ENCODE measurements at places on chromosomes 7 and 10. TPM values are rescaled to one million over a fixed set of nuclear protein-coding genes. Genes with fewer than 3 reads are reported as not detected.
A peak's percentile ranks its signal among the peaks of the same experiment; 100 is the strongest.

- no peak overlapping the region for H3K27ac ChIP-seq
- no peak for DNase-seq
- H3K36me3 ChIP-seq, result peaks cover 44% of the 10 kb centered on the region
- H3K4me1 ChIP-seq, result peaks cover 20% of the 10 kb centered on the region
- no peaks in the 10 kb centered on the region for H3K27me3 ChIP-seq
Measured at GRCh38 chr7:66145400-66146104, 30.9 kb downstream of the CRCP start.

- peaks cover 3% of the 10 kb centered on the region for H3K27me3 ChIP-seq
- no peak overlapping the region for H3K27ac ChIP-seq
- H3K4me1 ChIP-seq, result peaks cover 58% of the 10 kb centered on the region
- peaks cover 5% of the 10 kb centered on the region for H3K36me3 ChIP-seq
- no peak overlapping the region for H3K4me3 ChIP-seq
Measured at GRCh38 chr10:104306897-104307296, 31.4 kb downstream of the ITPRIP start.

DNA sequence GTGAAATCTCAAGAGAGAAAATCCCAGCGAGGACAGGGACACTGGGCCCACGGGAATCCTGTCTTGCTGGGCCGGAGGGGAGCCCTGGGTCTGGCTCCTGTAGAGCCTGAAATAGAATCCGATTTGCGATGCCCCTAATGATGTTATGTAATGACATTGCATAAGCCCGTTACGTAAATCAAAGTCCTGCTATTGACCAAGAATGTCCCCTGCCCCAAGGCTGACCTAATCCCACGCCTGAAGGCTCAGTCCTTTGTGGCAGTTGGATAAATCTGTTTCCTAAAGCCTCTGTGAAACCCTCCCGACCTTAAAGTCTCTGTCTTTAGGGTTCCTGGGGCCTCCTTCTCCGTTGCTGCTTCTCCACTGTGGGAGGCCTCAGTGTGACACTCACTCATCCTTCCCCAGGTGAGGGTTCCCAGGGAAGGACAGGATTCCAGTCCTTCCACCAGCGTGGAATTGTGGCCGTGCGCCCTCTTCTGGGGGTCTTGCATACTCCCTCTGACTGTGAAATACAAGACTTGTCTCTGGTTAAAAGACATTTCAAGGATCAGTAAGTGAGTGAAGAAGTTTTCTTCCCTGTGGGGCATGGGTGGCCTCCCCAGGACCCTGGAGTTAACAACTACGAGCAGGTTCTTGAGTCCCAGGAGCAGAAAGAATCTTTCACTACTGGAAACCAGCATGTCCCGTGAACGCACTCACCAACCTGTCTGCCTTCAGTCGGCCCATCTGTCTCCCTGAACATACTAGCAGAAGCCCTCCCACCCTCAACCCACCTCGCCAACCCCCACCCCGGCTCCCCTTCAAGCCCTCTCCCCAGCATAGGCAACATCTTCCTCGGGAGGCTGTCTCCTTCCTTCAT, 19.8 kb downstream of the ZNF467 start:
- DNase-seq, result no peak
- H3K4me3 ChIP-seq, result no peak overlapping the region

DNA sequence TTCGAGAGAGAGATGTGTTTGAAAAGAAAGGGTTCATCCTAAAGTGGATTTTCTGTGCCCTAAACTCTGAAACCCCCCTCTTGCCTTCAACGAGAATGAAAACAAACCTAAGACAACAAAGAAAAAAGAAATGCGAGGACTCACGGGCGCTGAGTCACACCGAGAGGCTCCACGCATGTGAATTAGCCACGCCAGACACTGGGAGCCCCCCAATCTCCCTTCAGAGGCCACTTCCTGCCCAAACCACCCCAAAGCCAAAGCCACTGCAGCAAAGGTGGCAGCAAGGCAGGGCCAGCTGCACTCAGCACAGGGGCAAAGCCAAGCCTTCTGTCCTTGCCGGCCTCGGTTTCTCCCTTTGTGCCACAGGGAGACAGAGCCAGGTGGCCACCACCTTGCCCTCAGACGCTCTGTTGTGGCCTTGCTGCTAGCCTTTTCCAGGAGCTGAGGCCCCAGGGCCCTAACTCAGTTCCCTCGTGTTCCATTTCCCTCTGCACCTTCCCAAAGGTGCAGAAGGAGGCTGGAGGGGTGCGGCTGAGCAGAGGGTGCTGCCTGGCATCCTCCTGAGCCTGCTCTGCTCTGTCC, 93.3 kb downstream of the FAM53B start:
- H3K4me3 ChIP-seq, result no peak overlapping the region
- H3K36me3 ChIP-seq, result no peaks in the 10 kb centered on the region
- peak; percentile 86 for DNase-seq
- H3K4me1 ChIP-seq, result peaks cover 79% of the 10 kb centered on the region
- no peaks in the 10 kb centered on the region for H3K27me3 ChIP-seq

- H3K4me1 ChIP-seq, result no peaks in the 10 kb centered on the region
- H3K4me3 ChIP-seq, result no peak overlapping the region
- no peak for DNase-seq
- H3K27me3 ChIP-seq, result peaks cover 3% of the 10 kb centered on the region
Measured at GRCh38 chr10:120598386-120598785, 141.4 kb downstream of the PLPP4 start.

GRCh38 chr7:155567646-155568332, 21.4 kb upstream of the CNPY1 start:
- H3K4me1 ChIP-seq, result no peaks in the 10 kb centered on the region
- DNase-seq, result no peak
- H3K27me3 ChIP-seq, result peaks cover 6% of the 10 kb centered on the region
- H3K36me3 ChIP-seq, result no peaks in the 10 kb centered on the region
- H3K4me3 ChIP-seq, result no peak overlapping the region

DNA sequence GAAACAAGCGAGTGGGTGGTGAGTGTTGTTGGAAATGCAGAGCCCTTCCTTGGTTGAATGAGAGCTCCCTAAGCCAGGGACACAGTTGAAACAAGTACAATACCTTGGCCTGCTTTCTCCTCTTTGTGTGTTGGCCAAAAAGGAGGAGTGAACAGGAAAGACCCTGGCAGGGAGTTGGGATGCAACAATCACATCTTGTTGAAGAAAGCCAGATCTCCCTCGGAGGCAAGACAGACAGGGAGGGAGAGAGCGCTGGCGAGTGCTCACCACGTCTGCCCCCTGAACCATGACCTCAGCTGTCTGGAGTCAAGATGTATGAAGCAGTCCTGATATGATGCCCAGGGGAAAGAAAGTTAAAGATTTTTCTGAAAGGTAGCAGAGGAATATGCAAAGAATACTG, 66.8 kb downstream of the ADAM12 start:
- H3K4me3 ChIP-seq, result no peak overlapping the region
- no peaks in the 10 kb centered on the region for H3K36me3 ChIP-seq
- H3K27ac ChIP-seq, result no peak overlapping the region
- H3K27me3 ChIP-seq, result no peaks in the 10 kb centered on the region
- no peaks in the 10 kb centered on the region for H3K4me1 ChIP-seq

GRCh38 chr10:70784016-70784415, 1.2 kb downstream of the TBATA start:
- H3K27me3 ChIP-seq, result peaks cover 2% of the 10 kb centered on the region
- H3K4me3 ChIP-seq, result no peak overlapping the region
- H3K27ac ChIP-seq, result no peak overlapping the region
- no peaks in the 10 kb centered on the region for H3K36me3 ChIP-seq

DNA sequence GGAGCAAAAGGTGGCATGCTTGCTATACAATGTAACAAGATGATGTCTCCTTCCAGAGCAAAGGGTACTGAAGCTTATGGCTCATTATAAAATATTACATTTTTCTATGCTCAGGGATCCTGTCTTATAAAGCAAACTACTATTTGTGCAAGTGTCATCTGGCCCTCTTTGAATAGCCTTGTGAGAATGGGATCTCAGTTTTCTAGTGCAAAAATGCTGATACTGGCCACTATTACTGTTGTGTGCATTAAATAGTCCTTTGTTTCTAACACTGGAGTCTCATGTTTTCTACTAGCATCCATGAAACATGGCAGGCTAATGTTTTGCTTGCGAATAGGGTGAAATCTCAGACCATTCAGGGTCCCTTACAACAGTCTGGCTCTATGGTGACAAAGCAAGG, 823.0 kb downstream of the REEP3 start:
- no peaks in the 10 kb centered on the region for H3K27me3 ChIP-seq
- H3K4me3 ChIP-seq, result no peak overlapping the region
- H3K27ac ChIP-seq, result no peak overlapping the region

DNA sequence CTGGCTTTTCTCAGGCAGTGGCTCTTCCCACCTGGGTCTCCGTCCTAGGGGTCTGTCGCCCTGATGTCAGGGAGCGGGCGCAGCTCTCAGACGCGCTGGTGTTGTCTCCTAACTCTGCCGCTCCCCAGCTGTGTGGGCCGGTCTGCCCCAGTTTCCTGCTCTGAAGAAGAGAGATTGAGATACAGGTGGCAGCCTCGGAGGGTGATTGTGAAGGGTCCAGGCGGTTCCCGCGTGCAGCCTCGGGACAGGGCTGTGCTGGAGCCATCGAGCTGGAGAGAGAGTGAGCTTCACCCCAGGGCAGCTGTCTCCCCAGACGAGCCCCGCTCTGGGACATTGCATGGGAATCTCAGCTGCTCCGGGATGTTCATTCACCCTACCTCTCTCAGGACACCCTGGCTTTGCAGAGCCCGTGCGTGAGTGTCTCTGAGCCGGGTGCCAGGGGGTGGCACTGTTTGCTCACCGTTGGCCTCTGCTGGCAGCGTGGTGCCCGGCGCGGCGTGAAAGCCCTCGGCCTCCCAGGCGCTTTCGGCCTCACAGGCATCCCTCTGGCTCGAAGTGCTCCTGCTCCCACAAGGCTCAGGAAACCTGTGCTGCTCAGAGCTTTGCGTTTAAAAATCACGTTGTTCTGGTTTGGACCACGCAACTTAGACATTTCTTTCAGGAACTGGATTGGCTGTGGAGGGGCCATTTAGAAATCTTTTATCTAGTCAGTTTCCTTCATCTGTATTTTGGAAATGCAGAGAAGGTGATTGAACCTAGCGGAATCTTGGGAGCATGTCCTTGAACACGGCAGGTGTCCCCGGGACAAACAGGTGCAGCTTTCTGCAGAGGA, 33.8 kb upstream of the ZFAND2A start:
- no peak overlapping the region for H3K27ac ChIP-seq
- peaks cover 12% of the 10 kb centered on the region for H3K4me1 ChIP-seq
- no peak overlapping the region for H3K4me3 ChIP-seq
- H3K36me3 ChIP-seq, result no peaks in the 10 kb centered on the region

DNA sequence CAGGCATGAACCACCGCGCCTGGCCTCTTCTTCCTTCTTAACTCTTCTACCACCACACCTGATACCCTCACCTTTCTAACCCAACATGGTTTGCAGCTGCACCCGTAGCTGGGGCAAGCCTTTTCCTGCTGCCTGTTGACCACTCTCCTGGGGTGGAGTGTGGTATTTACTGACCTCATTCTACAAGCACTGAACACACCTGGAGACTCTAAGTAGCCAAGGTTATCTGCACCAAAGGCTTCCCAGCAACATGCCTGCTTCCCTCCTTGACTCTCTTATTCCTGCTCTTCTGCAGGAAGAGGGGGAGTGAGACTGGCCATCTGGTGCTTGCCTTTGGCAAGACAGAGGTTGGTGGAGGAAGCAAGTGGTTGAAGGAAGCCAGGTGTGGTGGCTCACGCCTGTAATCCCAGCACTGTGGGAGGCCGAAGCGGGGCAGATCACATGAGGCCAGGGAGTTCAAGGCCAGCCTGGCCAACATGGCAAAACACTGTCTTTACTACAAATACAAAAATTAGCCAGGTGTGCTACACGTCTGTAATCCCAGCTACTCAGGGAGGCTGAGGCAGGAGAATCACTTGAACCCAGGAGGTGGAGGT, 10.1 kb downstream of the ACTR1A start:
- peaks cover 20% of the 10 kb centered on the region for H3K4me1 ChIP-seq
- DNase-seq, result no peak
- H3K4me3 ChIP-seq, result no peak overlapping the region
- no peak overlapping the region for H3K27ac ChIP-seq

- H3K36me3 ChIP-seq, result peaks cover 39% of the 10 kb centered on the region
- no peak for DNase-seq
- H3K27me3 ChIP-seq, result no peaks in the 10 kb centered on the region
- no peak overlapping the region for H3K4me3 ChIP-seq
- H3K4me1 ChIP-seq, result peaks cover 48% of the 10 kb centered on the region
Measured at GRCh38 chr7:92778972-92779371, 57.4 kb downstream of the CDK6 start.

The MMRN2 gene
- total RNA-seq, result not detected

The FGF8 gene
- not detected for total RNA-seq

The SEC31B gene
- 58.3 TPM for total RNA-seq

The ZNF282 gene
- 21.6 TPM for total RNA-seq

The AVPI1 gene
- 1.9 TPM for total RNA-seq

Data from activated naive CD4-positive, alpha-beta T cell treated with anti-CD3 and anti-CD28 coated beads for 36 hours (primary cell).